ENCODE measurements at places on chromosomes 13 and 19. TPM values are rescaled to one million over a fixed set of nuclear protein-coding genes. Genes with fewer than 3 reads are reported as not detected.

TSKS gene
- total RNA-seq, result not detected

FXYD1 gene
- not detected for total RNA-seq

PSG7 gene
- not detected for total RNA-seq

SNRPD2 gene
- total RNA-seq, result 718 TPM

ZNF677 gene
- total RNA-seq, result 10.2 TPM

COX7A1 gene
- not detected for total RNA-seq

PEAK3 gene
- total RNA-seq, result not detected

WTIP gene
- total RNA-seq, result 0.50 TPM

TTC9B gene
- 0.59 TPM for total RNA-seq

TJP3 gene
- 56.8 TPM for total RNA-seq

SPRED3 gene
- total RNA-seq, result 5.4 TPM

SHD gene
- total RNA-seq, result not detected
